ENCODE measurements at places on chromosomes 3 and 15. TPM values are rescaled to one million over a fixed set of nuclear protein-coding genes. Genes with fewer than 3 reads are reported as not detected.

The TRANK1 gene
- 1.9 TPM for polyA plus RNA-seq

The ARNT2 gene
- 6.2 TPM for polyA plus RNA-seq

The COLQ gene
- polyA plus RNA-seq, result not detected

The C2CD4A gene
- polyA plus RNA-seq, result not detected

The POC1A gene
- 0.34 TPM for polyA plus RNA-seq

The ALDH1A3 gene
- 37.4 TPM for polyA plus RNA-seq

The ANKDD1A gene
- 13.6 TPM for polyA plus RNA-seq

The CHDH gene
- 0.75 TPM for polyA plus RNA-seq

The ATP1B3 gene
- 144 TPM for polyA plus RNA-seq

The CCDC54 gene
- polyA plus RNA-seq, result not detected

The AGTR1 gene
- polyA plus RNA-seq, result 6.6 TPM

The CFAP20DC gene
- polyA plus RNA-seq, result 1.4 TPM

The STAC gene
- polyA plus RNA-seq, result 0.85 TPM

The RARRES1 gene
- polyA plus RNA-seq, result 2.4 TPM

The PRR20G gene
- not detected for polyA plus RNA-seq

The RASL12 gene
- not detected for polyA plus RNA-seq

The HRG gene
- polyA plus RNA-seq, result not detected

The ARPP21 gene
- polyA plus RNA-seq, result 42.6 TPM

The RHOV gene
- polyA plus RNA-seq, result 0.36 TPM

The NDN gene
- polyA plus RNA-seq, result 23.8 TPM

The CPLX3 gene
- polyA plus RNA-seq, result 2.4 TPM

The KCNAB1 gene
- 479 TPM for polyA plus RNA-seq

The CAND2 gene
- 2.6 TPM for polyA plus RNA-seq

The GOLGA8T gene
- not detected for polyA plus RNA-seq

The SPESP1 gene
- polyA plus RNA-seq, result 22.1 TPM

The CCK gene
- not detected for polyA plus RNA-seq

The SLC22A13 gene
- not detected for polyA plus RNA-seq

The CD96 gene
- polyA plus RNA-seq, result not detected

The LRRC3B gene
- polyA plus RNA-seq, result 14.7 TPM

The CD200 gene
- 59.0 TPM for polyA plus RNA-seq

The ADCY5 gene
- 0.21 TPM for polyA plus RNA-seq

The CASR gene
- polyA plus RNA-seq, result not detected

The MST1 gene
- polyA plus RNA-seq, result 0.52 TPM

The C3orf85 gene
- polyA plus RNA-seq, result not detected

The MB21D2 gene
- polyA plus RNA-seq, result 13.3 TPM

The GNL3 gene
- 103 TPM for polyA plus RNA-seq

The SEMA3G gene
- 0.20 TPM for polyA plus RNA-seq

The KCNMB3 gene
- polyA plus RNA-seq, result 24.6 TPM

The ABCF3 gene
- polyA plus RNA-seq, result 42.7 TPM

The FBXL22 gene
- polyA plus RNA-seq, result not detected

The TMEM207 gene
- not detected for polyA plus RNA-seq

The CDHR4 gene
- polyA plus RNA-seq, result not detected

The POLQ gene
- 0.07 TPM for polyA plus RNA-seq

The EDEM1 gene
- 1.8 TPM for polyA plus RNA-seq

The CD200R1L gene
- polyA plus RNA-seq, result not detected

The CKMT1B gene
- polyA plus RNA-seq, result 92.8 TPM

The GOLGA8J gene
- polyA plus RNA-seq, result not detected

The USP13 gene
- 4.8 TPM for polyA plus RNA-seq

The KNG1 gene
- polyA plus RNA-seq, result not detected

The FOXB1 gene
- not detected for polyA plus RNA-seq

The FOXL2 gene
- not detected for polyA plus RNA-seq

The CCNL1 gene
- polyA plus RNA-seq, result 19.3 TPM

The POPDC2 gene
- not detected for polyA plus RNA-seq

The CHST14 gene
- not detected for polyA plus RNA-seq

The LDHAL6B gene
- not detected for polyA plus RNA-seq

The ADGRG7 gene
- not detected for polyA plus RNA-seq

The DNASE1L3 gene
- not detected for polyA plus RNA-seq
